ENCODE measurements at places on chromosomes 11 and 22. TPM values are rescaled to one million over a fixed set of nuclear protein-coding genes. Genes with fewer than 3 reads are reported as not detected.

- DNase-seq, result no peak
Observed at GRCh38 chr22:31230155-31230870, 18.2 kb downstream of the LIMK2 start.

DNA sequence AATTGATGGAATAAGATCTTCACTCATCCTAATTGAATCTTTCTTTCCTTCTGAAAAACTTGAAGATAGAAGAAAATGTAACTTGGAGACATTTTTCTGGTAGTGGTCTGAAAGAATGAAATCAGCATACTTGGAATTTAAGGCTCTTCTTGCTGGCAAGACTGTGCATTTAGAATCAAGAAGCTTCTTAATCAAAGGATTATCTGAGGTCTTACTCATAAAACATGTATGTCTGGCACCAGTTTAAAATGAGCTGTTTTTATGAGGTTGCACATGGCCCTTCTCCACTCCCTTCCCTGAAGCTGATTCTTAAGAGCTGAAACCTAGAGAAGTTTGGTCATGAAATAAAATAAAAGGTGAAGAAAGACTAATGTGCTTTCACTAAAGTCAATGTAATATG, 77.3 kb downstream of the ARHGEF12 start:
- no peak for DNase-seq

DNA sequence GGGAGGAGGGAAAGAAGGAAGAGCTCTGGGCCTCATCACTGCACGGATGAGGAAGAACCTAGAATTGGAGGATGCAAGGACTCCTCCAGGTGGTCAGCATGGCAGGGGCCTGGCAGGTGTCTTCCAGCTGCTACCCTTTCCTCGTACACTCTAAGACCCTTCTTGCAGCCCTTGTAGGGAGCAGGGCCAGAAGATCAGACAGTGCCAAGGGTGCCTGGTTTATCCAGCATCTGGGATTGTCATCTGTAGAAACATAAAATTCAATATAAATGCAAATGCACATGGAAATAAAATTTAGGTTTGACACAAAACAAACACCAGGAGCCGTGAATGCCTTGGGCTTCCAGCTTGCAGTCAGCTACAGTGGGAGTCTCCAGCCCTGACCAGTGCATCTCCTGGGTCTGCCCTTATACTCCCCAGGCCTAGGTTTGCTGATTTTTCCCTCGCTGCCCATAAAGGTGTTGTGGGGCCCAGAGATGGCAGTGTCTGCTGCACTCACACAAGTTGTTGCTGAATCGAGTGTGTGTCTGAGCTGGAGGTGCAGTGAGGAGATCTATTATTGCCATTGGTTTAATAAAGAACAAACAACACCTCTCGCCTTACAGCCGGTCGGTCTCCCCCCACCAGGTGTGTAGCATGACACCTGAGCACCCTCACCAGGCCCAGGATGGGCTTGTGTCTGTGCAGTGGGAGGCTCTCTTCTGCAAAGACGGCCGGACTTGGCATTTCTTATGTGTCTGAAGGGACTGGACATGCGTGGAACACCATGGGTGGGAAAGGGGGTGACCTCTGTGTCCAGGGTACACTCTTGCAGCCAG, 87.1 kb downstream of the BCR start:
- DNase-seq, result no peak

- peak; percentile 59 for DNase-seq
Observed at GRCh38 chr11:2376751-2377451, at the start of gene CD81. CD81 (plus strand) TSS chr11:2377310; CDS start chr11:2377550, 240 bp downstream.

DNA sequence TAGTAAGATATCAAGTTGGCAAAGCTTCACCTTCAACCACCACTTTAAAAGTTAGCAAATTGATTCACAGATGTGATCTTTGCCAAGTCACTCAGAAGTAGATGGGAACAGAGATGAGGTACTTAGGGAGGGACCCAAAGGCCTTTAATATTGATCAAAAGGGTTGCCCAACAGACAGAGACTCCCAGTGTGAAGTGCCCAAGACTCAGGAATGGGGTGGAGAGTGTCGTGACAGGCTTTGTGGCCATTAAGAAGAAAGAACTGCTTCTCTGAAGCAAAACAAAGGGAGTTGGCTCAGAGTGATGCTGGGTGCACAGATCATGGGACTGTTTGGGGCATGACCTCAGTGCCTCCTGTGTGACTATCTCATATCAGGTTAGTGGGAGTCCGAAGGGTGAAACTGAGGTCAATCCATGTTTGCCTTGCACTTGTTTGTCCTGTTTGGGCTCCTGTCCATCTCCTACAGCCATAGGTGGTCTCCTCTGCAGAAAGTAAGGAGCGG, 132.3 kb downstream of the APIP start:
- no peak for DNase-seq

- no peak for DNase-seq
Observed at GRCh38 chr11:106621484-106621883, 396.8 kb downstream of the GUCY1A2 start.

Gene MPZL3
- total RNA-seq, result not detected

Gene FJX1
- 36.5 TPM for total RNA-seq

Gene RGL4
- total RNA-seq, result not detected

Gene PACSIN3
- total RNA-seq, result 88.1 TPM

Gene LRP4
- total RNA-seq, result 7.2 TPM

Gene BATF2
- 4.1 TPM for total RNA-seq
